ENCODE measurements at places on chromosomes 3 and 15.

- DNase-seq, result no peak
Observed at GRCh38 chr3:15703346-15703745, 94.4 kb downstream of the ANKRD28 start.

GRCh38 chr3:18609187-18609586, 184.0 kb upstream of the SATB1 start:
- DNase-seq, result no peak

DNA sequence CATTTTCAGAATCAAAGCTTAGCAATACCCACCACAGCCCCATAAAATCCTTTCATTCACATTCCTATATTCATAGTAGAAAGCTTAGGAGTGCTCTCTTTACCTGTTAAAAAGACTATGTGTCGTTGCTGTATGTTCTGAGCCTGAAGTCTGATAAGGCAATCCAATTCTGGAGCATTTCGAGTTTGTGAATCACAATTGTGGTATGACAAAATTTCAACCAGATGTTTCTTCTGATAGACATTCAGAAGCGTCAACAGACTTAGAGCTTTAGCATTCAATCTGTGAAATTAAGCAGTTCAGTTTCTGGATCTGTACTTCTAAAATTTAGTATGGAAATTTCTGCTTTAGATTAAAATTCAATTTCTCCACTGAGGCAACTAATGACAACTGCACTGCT, 58.3 kb downstream of the TASOR start:
- no peak for DNase-seq

DNA sequence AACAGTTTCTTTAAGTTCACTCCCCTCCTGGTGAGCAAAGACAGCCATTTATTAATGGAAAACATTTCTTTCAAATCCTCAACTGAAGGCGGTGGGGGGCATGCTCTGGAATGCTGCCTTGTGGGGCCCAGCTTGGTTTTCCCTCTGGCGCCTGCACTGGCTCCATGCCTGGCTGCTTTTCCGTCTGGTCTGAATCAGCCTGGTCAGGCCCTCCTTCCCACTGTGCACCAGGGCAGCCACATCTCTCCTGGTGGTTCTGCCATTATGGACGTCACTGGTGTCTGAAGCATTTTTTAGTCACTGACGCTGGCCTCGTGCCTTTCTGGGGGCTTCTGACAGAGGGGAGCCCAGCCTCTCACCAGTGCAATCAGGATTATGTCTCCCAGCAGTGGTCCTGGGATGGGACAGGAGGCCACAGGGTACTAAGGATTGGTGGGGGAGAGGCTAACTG, 57.6 kb upstream of the APEH start:
- DNase-seq, result no peak

GRCh38 chr3:112496366-112497067, 2.8 kb downstream of the BTLA start:
- DNase-seq, result no peak

- DNase-seq, result no peak
Observed at GRCh38 chr3:192597506-192597905, 129.8 kb downstream of the FGF12 start.

DNA sequence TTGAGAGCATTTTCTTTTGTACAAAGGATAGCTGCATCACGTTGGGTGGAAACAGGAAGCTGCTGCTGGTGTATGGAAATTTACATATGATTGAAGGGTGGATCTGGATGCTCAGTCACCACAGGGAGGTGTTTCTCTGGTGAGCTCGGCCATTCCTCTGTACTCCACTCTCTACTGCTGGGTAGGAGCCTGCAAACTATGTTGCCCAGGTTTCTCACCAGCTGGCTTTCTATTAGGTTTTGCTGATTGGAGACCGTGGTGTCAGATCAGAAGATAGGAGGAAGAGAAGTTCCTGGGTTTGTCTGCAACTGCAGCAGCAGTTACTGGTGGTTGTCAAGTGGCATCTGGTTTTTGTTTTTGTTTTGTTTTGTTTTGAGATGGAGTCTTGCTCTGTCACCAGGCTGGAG, 61.7 kb downstream of the TAMM41 start:
- no peak for DNase-seq

- no peak for DNase-seq
Observed at GRCh38 chr3:13877911-13878280, 2.0 kb downstream of the WNT7A start.

- DNase-seq, result no peak
Observed at GRCh38 chr3:156666073-156666472, 8.3 kb upstream of the TIPARP start.

Data from WERI-Rb-1 (cell line).